Memory B cell (primary cell): ENCODE measurements at places on chromosomes 2 and 18.

GRCh38 chr2:108228006-108228405 is 11.8 kb upstream of the SULT1C3 start:
- DNase-seq = no peak

GRCh38 chr18:74514860-74515495 is 18.8 kb downstream of the CNDP2 start:
- DNase-seq = no peak

- DNase-seq = no peak
Observed at GRCh38 chr2:226887940-226888339, 52.1 kb downstream of the RHBDD1 start.

DNA sequence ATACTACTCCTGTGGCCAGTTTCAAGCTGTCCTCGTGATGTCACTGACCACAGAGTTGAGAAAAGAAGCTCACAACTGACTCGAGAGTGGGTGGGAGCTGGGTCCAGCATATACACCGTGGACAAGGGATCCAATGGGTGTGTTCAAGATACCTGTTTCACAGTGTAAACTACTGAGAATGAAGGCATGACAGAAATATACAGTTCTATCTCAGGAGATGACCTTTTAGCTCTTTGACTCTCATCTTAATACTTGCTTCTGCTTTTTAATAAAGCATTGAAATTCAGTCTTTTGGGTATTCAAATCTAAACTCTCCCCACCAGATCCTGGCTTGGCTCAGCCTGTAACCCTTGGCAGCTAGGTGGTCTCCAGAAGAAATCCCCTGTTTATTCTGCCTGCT is 130.1 kb downstream of the MAP2 start:
- no peak for DNase-seq
